Mucosa of descending colon (tissue), 3 donors: ENCODE measurements at places on chromosomes 5 and 9.

DNA sequence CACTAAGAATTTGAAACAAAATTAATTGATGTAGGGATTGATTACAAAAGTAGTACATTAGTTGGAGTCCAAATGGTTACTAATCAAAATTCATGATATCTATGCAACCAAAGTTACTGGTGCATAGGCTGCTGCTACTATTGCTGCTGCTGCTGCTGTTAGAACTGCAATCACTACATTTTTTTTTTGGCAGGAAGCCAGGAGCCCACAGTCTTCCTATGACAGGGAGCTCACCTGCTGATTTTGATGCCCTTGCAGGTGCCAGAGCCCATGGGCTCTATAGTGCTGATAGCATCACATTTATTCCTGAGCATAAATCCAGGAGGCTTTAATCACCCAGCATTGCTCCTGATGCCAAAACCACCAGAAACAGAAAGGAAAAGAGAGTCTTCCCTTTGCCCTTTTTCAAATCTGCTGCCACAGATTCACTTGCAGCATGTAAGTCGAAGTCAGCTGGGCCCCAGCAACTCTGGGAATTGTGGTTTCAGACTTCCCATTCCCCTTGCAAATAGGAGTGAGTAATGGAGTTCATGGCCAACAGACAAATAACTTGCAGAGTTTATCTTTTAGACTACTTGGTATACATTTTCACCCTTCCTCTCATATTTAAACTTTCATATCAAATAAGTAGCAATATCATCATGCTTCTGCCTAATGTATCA, 17.6 kb downstream of the SLCO6A1 start:
- no peak for DNase-seq

- DNase-seq: no peak
Measured at GRCh38 chr9:109122726-109123621, 3.2 kb upstream of the TMEM245 start.

- DNase-seq: no peak
Measured at GRCh38 chr5:72138943-72139521, 31.8 kb downstream of the MAP1B start.

- DNase-seq: no peak
Measured at GRCh38 chr9:110351009-110351467, 13.4 kb upstream of the TXNDC8 start.

GRCh38 chr9:86901511-86901910, 45.8 kb downstream of the GAS1 start:
- DNase-seq: no peak

GRCh38 chr5:137923856-137924255, 34.6 kb downstream of the PKD2L2 start:
- no peak for DNase-seq

DNA sequence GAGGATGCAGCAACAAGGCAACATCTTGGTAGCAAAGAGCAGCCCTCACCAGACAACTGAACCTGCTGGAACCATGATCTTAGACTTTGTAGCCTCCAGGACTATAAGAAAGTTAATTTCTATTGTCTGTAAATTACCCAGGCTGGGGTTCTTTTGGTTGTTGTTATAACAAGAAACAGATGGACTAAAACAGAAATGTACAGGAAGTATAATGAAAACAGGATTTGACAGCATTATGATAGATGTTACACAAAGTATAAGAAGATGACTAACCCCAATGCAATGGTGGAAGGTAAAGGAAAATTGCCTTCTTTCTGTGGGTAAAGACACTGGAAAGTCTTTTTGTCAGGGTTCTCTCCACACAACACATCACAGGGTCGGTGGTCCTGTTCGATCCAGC, 204.2 kb downstream of the SGCD start:
- DNase-seq: no peak

GRCh38 chr9:15501179-15501578, 9.6 kb downstream of the PSIP1 start:
- no peak for DNase-seq

GRCh38 chr5:78592735-78593386, 55.7 kb downstream of the LHFPL2 start:
- no peak for DNase-seq

DNA sequence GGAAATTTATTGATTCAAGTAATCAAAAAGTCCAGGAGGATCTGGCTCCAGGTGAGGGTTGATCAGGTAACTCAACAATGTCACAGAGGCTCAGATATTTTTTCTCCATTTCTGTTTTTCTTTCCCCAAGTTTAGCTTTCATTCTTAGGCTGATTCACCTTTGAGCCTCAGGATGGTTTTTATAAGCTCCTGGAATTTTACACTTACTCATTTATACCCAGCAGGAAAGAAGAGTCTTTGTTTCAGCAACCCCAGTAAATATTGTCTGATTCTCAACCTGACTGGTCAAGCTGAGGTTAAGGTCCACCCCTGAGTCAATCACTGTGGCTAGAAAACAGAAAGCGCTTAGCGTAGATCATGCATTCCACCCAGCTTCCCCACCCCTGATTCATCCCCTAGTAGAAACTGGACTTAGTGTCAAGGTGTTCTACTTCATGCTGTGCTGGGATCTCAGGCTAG, 500.6 kb downstream of the KIF4B start:
- no peak for DNase-seq

- DNase-seq: peak; percentile 31
Measured at GRCh38 chr9:86700629-86701028, 246.7 kb downstream of the GAS1 start.

DNA sequence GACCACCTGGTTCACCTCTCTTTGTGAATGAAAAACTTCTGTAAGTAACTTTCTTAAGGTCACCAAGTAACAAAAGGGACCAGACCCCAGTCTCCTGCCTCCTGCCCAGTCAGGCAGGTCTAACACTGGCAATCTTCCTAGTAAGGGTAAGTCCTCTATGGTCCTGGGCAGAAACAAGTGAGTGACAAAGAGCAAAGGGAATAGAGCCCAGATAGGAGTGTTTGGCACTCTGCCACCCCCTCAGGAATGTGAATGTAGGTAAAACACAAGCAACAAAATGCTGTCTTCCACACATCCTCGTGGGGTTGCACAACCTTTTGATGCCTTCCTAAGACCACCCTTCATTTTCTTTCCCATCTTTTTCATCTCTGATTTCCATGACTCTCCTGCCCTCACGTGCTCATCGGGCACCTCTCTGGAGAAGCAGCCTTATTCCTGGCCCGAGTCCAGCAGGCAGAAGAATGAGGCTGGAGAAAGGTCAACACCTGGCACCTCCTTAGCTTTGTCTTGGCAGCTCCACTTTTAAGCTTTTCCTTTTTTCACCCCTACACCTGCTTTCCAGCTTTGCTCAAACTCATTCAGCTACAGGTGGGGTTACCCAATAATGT, 90.2 kb upstream of the LHFPL2 start:
- peak; percentile 58 for DNase-seq

GRCh38 chr5:174736777-174737176, 12.4 kb downstream of the MSX2 start:
- no peak for DNase-seq

DNA sequence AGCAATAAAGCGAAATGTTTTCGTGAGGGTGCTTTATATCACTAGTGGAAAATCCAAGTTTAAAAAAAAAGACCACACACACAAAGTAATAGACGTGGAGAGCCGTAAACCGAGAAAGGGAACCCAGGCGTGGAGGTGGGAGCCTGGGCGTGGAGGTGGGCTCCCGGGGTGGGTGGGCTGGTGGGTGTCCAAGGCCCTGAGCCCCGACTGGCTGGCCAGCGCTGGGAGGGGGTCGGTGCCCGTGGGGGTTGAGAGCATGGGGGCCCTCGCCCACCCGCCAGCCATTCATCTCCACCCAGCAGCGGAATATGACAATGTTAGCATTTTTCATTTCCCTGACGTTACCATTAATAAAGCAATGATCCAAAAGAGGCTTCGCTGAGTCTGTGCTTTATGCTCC, 135.0 kb downstream of the MVB12B start:
- no peak for DNase-seq

DNA sequence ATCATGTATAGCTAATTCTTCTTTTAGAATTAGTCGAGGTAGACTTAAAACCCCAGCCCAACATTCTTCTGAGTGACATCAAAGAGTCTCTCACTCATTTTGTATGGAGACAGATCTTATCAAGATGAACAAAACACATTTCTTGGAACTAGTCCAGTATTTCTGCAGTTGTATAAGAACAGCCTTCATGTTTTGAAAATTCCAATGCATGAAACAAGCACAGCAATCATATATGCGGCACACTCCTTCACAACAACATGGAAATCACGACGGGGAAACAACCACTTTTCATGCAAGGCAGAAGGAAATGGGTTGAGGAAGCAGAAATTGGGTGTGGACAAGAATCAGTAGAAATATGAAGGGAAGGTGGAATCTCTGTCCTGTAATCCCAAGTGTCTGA, 113.8 kb downstream of the PLK2 start:
- DNase-seq: no peak

- no peak for DNase-seq
Measured at GRCh38 chr5:76406673-76407072, 3.6 kb downstream of the IQGAP2 start.

DNA sequence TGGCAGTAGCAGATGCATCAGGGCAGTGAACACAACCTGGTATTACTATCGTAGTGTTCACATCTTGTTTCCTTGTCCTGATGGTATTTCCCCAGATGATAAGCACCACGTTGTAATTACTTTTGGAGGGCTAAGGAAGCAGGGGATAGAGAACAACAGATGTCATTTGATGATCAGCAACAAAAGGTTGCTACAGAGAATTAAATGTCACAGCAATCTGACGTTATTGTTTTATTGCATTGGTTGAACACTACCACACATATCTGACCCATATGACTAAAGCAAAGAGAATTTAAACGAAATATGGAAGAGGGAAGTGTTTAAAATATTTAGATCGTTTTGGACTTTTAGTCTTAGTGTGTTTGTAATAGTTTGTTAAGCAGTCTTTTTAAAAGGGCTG, 408.3 kb downstream of the SH3GL2 start:
- no peak for DNase-seq

DNA sequence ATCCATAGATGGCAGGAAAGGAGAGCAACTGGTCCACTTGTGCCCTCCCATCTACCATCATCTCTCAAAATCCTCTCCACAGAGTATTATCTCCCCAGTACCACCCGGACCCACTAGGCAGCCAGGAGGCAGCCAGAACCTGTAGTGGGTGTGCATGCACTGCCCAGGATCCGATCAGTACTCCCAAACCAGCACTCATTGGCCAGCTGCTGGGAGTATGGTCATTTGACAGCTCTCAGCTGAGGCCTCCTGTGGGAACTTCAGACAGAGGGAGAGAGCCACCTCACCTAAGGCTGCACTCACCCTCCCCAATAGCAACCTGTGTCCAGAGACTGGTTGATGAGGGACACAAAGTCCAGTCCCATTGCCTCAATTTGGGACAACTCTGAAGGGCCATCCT, 286.0 kb downstream of the TRIM36 start:
- DNase-seq: no peak

DNA sequence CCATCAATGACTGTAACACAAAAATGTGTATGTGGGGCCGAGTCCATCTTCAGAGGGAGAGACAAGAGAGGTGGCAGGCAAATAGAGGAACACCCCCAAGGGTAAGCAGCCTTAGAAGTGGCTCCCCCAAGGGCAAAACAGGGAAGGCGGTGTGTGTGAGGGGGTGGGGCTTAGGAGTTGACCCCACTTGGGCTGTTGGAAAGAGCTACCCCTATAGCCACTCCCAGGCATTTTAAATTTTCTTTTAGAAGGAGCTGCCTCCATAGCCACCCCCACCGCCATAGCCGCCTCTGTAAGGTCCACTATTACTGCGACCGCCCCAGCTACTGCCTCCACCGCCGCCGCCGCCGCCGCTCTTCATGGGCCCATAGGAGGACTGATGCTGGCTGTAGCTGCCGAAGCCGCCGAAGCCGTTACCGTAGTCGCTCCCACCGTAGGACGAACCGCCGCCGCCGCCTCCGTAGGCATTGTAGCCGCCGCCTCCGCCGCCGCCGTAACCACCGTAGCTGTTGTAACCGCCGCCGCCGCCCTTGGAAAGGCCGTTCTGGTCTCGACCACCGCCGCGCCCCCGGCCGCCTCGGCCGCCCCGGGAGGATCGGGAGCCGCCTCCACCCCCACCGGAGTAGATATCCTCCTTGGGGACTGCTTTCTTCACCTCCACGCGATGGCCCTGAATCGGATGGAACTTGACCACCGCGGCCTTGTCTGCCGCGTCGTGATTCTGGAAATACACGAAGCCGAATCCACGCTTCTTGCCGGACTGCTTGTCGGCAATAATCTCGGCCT, 1.1 kb downstream of the HNRNPA0 start:
- peak; percentile 56 for DNase-seq

GRCh38 chr9:113155911-113156588, 5.2 kb downstream of the SLC31A2 start:
- no peak for DNase-seq

GRCh38 chr5:83169571-83170337, 92.4 kb downstream of the XRCC4 start:
- no peak for DNase-seq

GRCh38 chr5:61738446-61738845, 406.4 kb downstream of the ZSWIM6 start:
- DNase-seq: no peak

GRCh38 chr9:77514886-77515711, 133.0 kb downstream of the GNA14 start:
- no peak for DNase-seq

GRCh38 chr5:112434641-112435040, 15.6 kb upstream of the EPB41L4A start:
- no peak for DNase-seq

DNA sequence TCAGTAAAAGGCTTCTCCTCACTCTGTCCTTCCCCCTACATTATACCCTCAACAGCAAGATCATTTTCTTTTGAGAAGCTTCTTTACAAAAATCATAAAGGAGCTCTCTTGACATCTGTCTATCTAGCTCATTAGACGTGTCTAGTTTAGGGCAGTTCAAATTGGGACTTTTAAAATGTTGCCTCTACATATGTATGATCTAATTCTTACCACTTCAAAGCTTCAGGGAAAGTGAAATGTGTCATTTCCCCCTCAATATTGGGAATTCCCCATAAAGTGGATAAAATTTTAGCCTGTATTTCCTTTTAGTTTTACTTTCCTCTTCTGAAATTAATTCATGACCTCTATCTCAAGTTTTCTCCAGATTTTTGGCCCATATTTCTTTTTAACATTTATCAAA, 323.7 kb downstream of the ARRDC3 start:
- no peak for DNase-seq
